ENCODE measurements at places on chromosomes 11 and 22. TPM values are rescaled to one million over a fixed set of nuclear protein-coding genes. Genes with fewer than 3 reads are reported as not detected.

The YPEL4 gene
- 1.7 TPM for total RNA-seq

The CEND1 gene
- total RNA-seq = 2.8 TPM

The C1QTNF5 gene
- 27.9 TPM for total RNA-seq

The SERHL2 gene
- 2.8 TPM for total RNA-seq

The POU2AF2 gene
- total RNA-seq = not detected

The SERPING1 gene
- 147 TPM for total RNA-seq

The SIDT2 gene
- total RNA-seq = 15.7 TPM

The RELT gene
- 8.2 TPM for total RNA-seq

The ZNF280B gene
- 0.11 TPM for total RNA-seq

The ZP1 gene
- total RNA-seq = 5.3 TPM

The OR52N4 gene
- not detected for total RNA-seq

The MUC6 gene
- not detected for total RNA-seq

The GRAMD1B gene
- total RNA-seq = 14.8 TPM

The PRRG4 gene
- not detected for total RNA-seq

The SLC17A6 gene
- total RNA-seq = not detected

The OR2AT4 gene
- not detected for total RNA-seq

The DNAJB7 gene
- total RNA-seq = not detected

The EML3 gene
- 47.2 TPM for total RNA-seq

The OR52I2 gene
- not detected for total RNA-seq

The SLC6A5 gene
- not detected for total RNA-seq

The GLB1L2 gene
- total RNA-seq = not detected

The CALCA gene
- 1.3 TPM for total RNA-seq

The B3GAT1 gene
- total RNA-seq = not detected

The A4GALT gene
- 10.9 TPM for total RNA-seq

The HNRNPUL2 gene
- total RNA-seq = 5.0 TPM

The DERL3 gene
- total RNA-seq = 2.3 TPM

The EMSY gene
- 6.6 TPM for total RNA-seq

The SCGB1C1 gene
- not detected for total RNA-seq

The KREMEN1 gene
- total RNA-seq = 4.4 TPM

The MMP12 gene
- total RNA-seq = 0.76 TPM

The TNNT3 gene
- not detected for total RNA-seq

The OR5B2 gene
- not detected for total RNA-seq

The CCDC15 gene
- total RNA-seq = 0.97 TPM

The HSCB gene
- 12.0 TPM for total RNA-seq

The FOLH1 gene
- total RNA-seq = not detected

The TP53AIP1 gene
- not detected for total RNA-seq

The APOBEC3C gene
- total RNA-seq = 7.6 TPM

The PDXP gene
- 17.7 TPM for total RNA-seq

The OR6X1 gene
- not detected for total RNA-seq
